ENCODE measurements at places on chromosomes 13 and 19.

- DNase-seq: peak; percentile 74
These were observed 84.3 kb downstream of the IER2 start for GRCh38 chr19:13234518-13234917.

DNA sequence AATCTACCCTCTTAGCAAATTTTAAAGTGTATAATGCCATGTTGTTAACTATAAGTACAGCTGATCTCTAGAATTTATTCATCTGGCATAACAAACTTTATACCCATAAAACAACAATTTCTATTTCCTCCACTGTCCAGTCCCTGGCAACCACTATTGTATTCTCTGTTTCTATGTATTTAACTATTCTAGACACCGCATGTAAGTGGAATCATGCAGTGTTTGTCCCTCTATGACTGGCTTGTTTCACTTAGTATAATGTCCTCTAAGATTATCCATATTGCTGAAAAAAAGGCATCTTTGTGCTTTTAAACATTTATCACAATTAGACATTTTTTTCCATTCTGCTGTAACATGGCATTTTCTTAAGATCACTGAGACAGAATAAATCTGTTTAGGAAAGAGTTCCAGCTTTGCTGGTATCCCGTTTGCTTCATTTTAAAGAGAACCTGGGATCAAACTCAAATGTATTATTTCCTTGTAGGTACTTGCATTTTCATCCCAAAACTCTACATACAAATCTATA, 1191.0 kb downstream of the SLITRK5 start:
- no peak for DNase-seq

- no peak for DNase-seq
These were observed at the start of gene CALM3 for GRCh38 chr19:46601318-46602224. Gene CALM3, plus strand, starts transcription at chr19:46601330. Its CDS starts 105 bp downstream, at chr19:46601435.

GRCh38 chr13:112434032-112434431, 57.9 kb downstream of the SPACA7 start:
- no peak for DNase-seq

GRCh38 chr19:34236035-34236987, 18.0 kb upstream of the GARRE1 start:
- no peak for DNase-seq

DNA sequence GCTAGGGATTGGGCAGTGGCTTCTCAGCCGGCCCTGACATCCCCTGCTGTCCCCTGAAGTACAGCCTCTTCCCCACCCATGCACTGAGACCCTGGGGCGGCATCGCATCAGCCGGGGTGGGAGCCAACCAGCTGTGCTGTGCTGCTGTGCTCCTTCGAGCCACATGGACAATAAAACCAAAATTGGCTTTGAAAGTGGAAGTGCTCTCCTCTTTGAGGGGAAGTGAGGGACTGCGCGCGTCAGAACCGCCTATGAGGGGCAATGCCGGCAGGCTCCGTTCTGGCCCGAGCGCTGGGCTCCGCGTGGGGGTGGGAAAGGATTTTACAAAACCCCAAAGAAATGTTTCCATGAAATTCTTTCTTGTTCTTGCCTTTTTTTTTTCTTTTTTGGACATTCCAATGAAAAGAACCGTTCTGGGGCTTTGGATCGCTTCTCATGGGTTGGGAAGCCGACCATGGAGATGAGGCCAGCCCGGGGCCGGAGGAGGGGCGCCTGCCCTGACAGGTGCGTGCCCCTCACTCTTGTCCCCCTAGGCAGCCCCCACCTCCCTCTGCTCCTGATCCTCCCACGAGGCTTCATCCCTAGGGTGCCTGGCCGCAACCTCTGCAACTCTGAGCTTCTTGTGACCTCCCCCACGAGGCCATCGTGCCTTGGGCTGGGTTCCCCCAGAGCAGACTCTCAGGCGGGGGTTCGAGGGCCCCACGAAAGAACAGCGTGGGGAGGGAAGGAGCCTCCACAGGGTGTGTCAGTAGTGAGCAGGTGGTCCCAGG, 22.6 kb downstream of the KLHL26 start:
- no peak for DNase-seq

GRCh38 chr13:99389520-99390304, 82.5 kb upstream of the GPR183 start:
- DNase-seq: no peak

DNA sequence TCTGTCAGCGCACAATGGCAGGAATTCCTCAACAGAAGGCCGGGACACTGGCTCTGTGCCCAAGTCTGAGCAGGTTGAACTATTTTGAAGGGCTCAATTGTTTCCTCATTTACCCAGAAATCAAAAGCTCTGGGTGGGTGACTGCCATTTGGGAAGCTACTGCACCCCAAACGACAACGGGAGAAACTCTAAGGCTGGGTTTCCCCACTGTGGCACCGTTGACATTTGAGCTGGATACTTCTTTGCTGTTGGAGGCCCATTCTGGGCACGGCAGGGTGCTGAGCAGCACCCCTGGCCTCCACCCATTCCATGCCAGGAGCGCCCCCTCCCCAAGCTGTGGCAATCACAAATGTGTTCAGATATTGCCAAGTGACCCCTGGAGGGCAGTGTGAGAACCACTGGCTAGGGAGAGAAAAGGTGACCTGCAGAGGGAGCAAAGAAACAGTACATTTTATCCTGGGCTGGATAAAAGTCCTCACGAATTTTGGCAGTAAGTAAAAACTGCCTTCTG, 62.5 kb downstream of the RFX2 start:
- DNase-seq: no peak

GRCh38 chr13:74169676-74170075, 35.5 kb upstream of the KLF12 start:
- no peak for DNase-seq

DNA sequence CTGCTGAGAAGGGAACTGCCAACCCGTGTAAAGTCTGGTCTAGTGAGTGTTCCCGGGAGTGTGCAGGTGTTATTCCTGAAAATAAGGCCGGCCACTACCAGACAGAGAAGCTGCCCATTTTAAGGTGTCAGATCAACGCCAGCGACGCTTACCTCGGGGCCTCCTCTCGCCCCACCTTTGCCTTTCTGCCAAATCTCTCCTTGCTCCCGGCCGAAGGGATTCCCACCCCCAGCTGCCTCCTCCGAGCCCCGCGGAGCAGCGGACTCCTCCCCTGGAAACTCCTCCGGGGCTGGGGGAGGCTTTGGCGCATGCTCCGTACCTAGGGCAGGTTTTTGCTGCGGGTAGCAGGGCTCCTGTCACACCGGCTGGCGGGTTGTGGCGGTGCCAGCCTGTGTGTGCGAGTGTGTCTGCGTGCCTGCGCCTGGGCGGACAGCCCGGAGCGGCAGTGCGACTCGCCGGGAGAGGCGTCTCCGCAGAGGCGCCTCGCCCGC, at the start of gene HS6ST3:
TSS of gene HS6ST3 (plus strand) at position 359 of the 491 bp plus-strand sequence.
- DNase-seq: no peak

- DNase-seq: no peak
These were observed 12.9 kb upstream of the CXCL17 start for GRCh38 chr19:42455621-42456081.

GRCh38 chr19:47243776-47244547, 12.4 kb upstream of the CCDC9 start:
- DNase-seq: peak; percentile 94

GRCh38 chr13:73336773-73337172, 278.0 kb downstream of the KLF5 start:
- DNase-seq: no peak

DNA sequence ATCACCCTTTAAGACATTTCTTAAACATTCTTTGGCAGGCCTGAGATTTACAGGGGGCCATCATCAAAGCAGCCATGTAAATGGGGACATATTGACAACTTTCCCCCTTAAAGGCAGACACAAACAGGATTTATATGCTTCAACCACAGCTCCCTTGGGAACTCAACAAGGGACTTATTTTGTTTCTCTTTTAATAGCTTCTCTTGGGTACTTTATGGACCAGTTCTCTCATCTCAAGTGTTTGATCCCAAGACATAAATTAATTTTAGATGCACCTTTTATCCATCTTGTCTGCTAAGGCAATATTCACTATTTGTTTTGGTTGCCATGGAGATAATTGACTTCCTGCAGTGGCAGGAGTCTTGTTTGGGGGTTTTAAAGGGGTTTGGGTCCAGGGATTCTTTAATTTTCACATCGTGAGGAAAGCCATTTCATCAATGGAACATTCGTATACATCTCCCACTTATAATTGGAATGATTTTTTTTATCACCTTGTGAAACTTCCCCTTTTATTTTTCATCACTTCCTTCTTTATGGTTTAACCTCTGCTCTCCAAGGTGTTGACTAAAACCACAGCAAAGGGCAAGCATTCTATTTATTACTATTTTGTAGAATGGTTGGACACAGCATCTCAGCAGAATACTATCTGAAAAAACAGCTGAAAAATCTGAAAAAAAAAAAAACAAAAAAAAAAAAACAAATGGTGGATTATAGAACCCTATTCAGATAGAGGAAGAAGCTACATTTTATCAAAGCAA, 726.0 kb downstream of the DIAPH3 start:
- DNase-seq: no peak

DNA sequence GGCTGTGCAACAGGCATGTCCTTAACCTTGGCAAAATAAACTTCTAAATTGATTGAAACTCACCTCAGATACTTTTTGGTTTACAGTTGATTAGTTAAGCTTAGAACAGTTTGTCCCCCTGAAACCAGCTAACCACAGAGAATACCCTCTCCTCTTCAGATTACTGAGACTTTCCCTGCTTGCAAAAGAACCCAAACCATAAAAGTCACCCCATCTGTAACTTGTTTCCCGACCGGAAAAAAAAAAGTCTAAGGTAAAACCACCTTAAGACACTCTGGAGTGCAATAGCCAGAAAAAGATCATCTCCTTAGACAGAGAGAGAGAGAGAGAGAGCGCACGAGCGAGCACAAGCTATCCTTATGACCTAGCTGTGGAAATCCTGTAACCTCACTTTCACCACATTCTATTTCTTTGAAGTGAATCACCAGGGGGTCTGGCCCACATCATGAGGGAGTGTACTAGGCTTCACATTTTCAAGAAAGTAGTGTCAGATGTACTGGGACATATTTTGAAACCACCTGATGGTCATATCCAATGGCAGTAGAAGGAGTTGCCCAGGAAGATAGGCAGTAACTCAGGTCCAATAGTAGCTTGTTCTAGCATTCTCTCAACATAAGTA, 11.1 kb upstream of the GTF2F2 start:
- no peak for DNase-seq

GRCh38 chr13:69319656-69320055, 788.0 kb upstream of the ATXN8OS start:
- DNase-seq: no peak

GRCh38 chr13:80379245-80379644, 38.3 kb upstream of the SPRY2 start:
- DNase-seq: no peak

DNA sequence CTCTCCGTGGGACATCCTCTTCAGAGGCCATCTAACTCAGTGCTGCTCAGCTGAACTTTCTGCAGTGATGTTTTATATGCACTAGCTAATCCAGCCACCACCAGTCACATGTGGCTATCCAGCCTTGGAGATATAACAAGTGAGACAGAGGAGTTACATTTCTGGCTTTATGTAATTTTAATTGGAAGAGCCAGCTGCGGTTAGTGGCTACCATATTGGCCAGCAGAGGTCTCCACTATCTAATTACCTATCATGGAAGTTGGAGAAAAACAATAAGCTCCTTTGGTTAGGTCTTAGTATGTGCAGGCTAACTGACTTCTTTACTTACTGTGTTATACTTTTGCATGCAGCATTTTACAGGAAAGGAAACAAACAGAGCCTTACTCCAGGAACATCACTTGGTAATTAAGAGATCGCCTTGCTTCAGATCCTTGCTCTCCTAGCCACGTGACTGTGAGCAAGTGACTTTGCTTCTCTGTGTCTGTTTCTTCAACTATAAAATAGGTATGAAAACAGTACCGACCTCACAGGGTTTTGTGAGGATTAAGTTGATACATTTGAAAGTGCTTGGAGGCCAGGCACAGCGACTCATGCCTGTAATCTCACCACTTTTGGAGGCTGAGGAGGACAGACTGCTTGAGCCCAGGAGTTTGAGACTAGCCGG, 1.6 kb upstream of the KLK10 start:
- peak; percentile 26 for DNase-seq

DNA sequence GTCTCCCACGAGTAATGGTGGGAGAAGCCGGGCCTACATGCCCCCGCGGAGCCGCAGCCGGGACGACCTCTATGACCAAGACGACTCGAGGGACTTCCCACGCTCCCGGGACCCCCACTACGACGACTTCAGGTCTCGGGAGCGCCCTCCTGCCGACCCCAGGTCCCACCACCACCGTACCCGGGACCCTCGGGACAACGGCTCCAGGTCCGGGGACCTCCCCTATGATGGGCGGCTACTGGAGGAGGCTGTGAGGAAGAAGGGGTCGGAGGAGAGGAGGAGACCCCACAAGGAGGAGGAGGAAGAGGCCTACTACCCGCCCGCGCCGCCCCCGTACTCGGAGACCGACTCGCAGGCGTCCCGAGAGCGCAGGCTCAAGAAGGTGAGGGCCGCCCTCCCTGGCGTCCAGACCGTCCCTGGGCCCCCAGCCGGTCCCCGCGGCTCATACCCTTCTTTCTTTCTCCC, 1.4 kb upstream of the USF2 start:
- DNase-seq: peak; percentile 23

DNA sequence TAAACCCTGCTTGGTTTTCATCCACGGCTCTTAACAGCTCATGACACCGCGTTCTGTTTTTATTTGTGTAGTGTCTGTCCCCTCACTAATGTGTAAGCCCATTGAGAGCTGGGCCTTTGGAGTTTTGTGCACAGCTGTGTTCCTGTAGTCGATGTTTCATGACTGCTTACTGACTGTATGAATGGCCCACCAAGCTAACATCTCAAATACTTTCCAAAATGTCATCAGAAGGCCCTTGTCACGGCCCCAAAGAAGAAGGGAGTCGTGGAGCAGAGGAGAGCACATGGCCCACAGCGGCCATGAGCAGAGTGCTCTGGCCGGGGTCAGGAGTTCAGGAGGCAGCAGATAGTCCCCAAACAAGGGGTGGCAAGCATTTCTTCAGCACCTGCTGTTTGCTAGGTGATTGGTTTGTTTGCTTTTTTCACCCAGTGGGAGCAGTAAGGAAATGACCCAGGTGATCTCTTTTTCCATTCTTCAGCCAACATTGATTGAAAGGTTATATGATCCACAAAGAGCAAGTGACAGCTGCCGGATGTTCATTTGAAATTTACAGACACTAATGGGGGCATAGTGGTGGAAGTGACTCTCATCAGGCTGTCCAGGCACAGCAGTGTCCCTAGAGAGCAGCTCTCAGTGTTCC, 315.2 kb downstream of the ATP8A2 start:
- DNase-seq: no peak

- DNase-seq: no peak
These were observed 917.6 kb downstream of the PCDH9 start for GRCh38 chr13:66312312-66313087.

DNA sequence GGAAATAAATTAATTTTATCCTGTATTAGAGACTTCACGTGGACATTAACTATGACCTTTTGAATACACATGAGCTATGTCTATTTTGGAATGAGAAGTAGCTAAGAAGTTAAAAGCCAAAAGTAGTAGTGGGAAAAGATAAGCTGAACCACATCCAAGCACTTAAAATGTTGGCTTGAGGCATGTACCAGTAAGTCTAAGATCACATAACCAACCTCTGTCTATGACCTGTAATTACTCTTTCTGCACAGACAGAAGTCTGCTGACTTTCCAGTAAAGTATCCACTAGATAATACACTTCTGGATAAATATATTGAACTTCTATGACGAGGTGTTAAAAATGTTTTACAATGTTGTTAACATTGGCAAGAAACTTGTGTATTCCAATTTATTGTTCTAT, 68.7 kb downstream of the LIG4 start:
- no peak for DNase-seq

Data from CD4-positive, alpha-beta T cell treated with Interleukin-12 subunit alpha and Interleukin-12 subunit beta, for 1 hour (primary cell).